Suppressor macrophage (primary cell): ENCODE measurements at places on chromosomes 1 and 21.

DNA sequence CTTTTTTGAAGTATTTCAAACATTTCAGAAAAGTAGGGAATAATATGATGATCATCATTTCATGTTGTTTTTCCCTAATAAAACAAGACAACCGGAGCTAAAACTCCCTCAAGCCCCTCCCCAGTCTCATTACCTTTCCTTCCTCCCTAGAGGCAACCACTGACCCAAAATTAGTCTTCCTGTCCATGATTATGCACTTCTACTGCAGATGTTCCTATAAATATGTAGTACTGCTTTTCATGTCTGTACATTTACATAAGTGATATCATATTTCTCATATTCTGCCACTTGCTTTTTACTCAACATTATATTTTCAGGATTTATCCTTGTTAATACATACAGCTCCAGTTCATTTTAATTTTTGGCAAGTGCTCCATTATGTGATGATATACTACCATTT is 58.7 kb upstream of the GOLT1A start:
- DNase-seq, result no peak

GRCh38 chr21:45074048-45074817 is at the start of gene ADARB1:
Gene ADARB1 (plus strand): TSS chr21:45074580. CDS start chr21:45171657, 97,077 bp downstream.
- DNase-seq, result peak; percentile 94

GRCh38 chr1:17139637-17140036 is 20.4 kb upstream of the PADI2 start:
- DNase-seq, result no peak

DNA sequence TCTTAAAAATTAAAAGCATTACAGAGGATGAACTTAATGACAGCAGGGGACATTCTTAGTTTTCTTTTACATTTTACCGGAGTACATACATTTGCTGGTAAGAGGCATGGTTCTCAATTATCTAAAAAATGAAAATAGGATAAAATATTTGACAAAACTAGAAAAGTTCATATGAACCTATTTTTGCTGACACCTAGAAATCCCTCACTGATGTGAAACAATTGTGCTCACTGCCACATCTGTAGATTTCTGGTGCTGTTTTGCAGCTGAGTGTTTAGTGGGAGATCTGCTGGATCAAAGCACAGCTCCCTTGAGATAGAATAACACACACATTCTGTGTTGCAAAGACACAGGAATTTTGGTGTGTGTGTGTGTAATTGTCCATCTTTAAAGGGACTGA is 392.9 kb upstream of the B3GALT2 start:
- no peak for DNase-seq

DNA sequence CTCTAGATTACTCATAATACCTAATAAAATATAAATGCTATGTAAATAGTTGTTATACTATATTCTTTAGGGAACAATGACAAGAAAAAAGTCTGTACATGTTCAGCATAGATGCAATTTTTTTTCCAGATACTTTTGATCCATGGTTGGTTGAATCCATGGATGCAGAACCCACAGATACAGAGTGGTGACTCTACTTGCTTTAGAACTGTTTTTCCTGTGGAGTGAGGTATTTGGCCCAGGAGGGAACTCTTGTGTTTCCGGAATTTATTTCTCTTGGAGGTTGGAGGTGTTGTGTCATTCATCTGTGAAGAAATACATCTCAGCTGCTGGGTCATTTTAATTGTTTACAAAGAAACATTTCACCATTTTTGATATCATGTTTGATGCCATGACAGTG is 28.7 kb downstream of the TMEM200B start:
- no peak for DNase-seq

- DNase-seq, result no peak
Observed at GRCh38 chr1:94921977-94922376, 4.9 kb downstream of the CNN3 start.

DNA sequence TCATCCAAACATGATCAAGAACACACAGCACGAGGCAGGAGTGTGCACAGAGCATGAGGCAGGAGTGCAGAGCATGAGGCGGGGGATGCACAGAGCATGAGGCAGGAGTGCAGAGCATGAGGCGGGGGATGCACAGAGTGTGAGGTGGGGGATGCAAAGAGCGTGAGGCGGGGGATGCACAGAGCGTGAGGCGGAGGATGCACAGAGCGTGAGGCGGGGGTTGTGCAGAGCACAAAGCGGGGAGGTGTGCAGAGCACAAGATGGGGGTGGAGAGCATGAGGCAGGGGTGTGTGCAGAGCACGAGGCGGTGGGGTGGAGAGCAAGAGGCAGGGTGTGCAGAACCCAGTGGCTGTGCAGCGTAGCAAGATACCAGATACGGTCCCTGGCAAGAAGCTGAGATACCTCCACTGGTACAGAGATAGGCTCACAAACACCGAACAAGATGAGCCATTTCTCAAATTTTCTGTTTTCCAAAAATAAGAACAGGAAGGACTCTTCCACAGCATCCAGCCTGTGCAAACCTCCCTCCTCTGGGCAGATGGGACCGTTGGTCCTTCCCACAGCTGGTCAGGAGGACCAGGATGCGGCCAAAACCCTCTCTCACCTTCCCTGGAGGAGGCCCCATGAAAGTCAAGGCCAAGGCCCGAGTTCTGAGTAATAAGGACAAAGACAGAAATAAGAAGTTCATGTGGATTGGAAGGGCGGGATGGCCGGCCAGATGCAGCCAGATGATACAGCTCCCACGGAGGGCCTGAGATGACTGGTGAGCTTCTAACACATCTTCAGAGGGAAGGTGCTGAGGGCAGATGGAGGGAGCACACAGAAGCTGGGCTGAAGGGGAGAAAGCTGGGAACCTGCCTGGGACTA is 12.0 kb downstream of the SPATC1L start:
- no peak for DNase-seq

GRCh38 chr1:156959414-156959813 is 39.0 kb downstream of the LRRC71 start:
- no peak for DNase-seq

DNA sequence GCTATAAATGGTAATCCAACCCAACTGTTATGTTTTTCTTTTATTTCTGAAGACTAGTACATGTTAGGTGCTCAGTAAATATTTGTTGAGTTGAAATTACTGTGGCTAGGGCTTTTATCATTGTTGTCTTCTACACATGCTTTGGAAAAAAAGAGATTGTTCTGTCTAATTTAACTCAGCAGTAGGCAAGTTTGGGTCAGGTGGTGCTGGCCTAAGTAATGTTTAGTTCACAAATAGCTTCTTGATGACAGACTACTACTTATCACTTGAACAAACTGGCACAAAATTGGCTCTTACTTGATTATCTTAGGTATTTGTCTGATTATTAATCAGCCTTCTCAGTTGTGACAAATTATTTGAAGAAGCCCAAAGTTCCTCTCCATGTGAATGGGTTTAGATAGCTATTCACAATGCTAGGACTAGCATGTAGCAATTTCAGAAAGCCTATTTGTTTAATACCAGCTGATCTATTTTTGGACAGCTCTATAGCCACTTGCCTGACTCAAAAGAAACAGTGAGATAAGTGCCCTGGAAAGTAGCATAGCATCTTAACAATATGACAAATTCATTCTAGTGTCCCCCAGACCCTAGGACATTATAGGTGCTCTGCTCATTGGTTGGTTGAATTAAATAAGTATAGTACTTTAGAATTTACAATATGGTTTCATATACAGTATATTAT is 32.6 kb downstream of the TMEM200B start:
- no peak for DNase-seq

- DNase-seq, result peak; percentile 96
Observed at GRCh38 chr1:178066908-178067614, 26.8 kb upstream of the RASAL2 start.

DNA sequence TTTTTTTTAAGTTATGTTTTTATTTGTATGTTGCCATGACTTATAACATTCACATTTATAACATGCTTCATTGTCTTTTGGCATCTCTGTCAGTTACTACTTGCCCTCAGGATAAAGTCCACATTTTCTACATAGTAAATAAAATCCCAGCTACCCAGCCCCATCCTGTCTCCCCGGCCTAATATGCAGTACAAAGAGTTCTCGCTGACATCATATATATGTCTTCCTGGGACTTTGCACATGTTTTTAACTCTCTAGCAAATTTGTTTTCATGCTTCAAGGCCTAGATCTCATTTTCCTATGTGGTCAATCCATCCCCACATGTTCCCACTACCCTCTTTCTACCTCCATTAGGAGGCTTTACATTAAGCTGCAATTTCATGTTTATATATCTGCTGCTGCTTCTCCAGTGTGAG is 33.0 kb upstream of the IVNS1ABP start:
- no peak for DNase-seq
